ENCODE measurements at places on chromosomes 7 and 10.

DNA sequence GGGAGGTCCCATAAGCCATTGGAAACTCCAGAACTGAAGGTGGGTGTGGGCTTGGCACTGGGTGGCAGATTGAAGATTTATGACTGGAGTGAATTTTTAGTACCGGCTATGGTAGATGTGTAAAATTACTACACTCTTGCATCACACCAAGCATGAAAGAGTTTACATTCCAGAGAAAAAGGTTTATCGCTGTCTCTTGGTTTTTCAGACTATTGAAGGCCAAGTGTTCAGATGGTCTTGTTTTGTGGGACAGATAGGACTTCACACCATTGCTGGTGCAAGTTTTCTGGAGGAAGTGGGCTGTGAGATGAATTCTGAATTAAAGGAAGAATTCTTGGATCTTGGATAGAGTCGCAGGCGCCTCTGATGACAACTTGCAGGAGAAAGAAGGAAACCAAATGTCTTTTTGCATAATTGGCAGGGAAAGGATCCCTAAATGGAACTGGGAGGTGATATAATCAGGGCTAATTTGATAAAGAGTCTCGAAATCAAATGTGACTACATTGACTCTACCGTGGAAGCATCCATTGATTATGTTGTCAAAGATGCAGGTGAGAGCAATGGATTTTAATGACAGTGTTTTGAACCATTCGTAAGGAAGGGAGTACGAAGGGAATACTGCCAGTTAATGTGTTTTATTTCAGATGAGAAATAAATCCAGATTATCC is 14.2 kb upstream of the NMT2 start:
- DNase-seq: no peak

DNA sequence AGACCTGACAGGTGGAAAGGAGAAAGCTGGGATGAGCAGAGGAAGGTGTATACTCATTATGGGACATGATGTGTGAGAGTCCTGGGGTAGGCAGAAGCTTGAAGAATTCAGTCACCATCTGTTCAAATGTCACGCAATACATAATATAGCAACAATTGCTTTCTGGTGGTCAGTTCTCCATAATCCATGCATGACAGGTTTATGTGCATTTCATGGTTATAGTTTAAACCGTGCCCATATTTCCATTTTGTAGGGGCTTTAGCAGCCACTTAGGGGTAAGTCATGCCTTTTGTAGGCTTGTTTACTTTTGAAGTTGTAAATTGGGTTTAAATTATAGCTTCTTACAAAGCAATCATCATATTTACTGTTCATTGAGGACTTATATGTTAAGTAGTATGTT is 158.8 kb downstream of the NXPH1 start:
- no peak for DNase-seq

DNA sequence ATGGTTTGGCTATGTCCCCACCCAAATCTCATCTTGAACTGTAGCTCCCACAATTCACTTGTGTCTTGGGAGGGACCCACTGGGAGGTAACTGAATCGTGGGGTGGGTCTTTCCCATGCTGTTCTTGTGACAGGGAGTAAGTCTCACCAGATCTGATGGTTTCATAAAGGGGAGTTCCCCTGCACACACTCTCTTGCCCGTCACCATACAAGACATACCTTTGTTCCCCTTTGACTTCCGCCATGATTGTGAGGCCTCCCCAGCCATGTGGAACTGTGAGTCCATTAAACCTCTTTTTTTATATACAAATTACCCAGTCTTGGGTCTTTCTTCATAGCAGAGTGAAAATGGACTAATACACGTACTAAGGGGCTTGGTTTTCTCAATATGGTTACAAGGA is 106.7 kb downstream of the SFMBT2 start:
- DNase-seq: no peak

GRCh38 chr10:131199646-131200045 is 111.9 kb downstream of the TCERG1L start:
- no peak for DNase-seq

- DNase-seq: no peak
Measured at GRCh38 chr10:47147186-47147585, 152.8 kb upstream of the GDF10 start.

Measured in retinal pigment epithelial cell (primary cell).